ENCODE measurements at places on chromosomes 1 and 21.

DNA sequence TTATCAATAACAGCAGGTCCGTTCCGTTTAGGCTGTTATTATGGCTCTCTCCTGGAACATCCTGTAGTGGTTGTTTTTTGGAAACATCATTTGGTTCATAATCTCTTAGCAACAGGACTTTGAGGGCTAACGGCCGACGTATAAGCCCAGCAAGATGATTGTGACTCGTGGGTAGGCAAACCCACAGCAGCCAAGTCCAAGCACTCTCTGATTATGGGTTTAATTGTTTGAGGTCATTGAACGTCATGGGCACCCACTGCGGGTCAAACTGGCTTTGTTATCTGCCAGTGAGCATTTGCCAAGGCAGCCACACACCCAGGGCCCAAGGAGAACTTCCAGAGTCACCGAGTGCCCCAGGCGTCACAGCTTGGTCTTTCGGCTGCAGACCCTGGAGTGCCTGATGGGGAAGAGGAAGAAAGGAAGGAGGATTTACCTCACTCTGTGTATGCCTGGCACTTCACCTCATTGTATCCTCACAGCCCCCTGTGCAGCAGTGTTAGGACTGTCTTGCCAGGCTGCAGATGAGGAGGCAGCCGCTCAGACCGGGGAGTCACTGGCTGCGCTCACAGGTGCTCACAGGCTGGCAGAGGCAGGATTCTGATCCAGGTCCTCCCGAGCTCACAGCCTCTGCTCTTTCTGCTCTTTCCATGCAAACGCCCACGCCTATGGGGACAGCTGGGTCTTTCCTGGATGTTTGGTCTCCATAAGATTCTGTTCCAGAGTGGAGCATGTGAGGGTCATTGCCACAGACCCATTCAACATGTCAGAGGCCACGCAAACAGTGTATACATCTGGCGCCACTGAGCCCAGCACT lies 30.8 kb upstream of the EPS8L3 start:
- DNase-seq: no peak

DNA sequence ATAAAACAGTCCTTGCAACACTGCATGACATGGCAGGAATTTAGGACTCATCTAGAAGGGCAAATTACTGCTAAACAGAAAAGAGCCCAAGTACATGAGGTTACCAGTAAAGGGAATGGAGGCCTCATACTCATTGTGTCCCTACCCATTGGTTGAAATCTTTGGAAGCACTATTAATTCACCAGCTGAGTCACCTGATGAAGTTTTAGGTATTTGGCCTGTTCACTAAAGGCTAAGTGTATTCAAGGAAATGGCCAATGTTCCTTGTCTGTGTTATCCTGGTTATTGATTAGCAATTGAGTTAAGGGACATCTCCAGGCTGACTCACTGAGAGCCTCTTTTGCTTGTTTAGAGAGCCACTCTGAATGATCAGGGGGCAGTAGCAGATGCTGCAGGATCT lies 188.4 kb downstream of the ZZZ3 start:
- DNase-seq: no peak

DNA sequence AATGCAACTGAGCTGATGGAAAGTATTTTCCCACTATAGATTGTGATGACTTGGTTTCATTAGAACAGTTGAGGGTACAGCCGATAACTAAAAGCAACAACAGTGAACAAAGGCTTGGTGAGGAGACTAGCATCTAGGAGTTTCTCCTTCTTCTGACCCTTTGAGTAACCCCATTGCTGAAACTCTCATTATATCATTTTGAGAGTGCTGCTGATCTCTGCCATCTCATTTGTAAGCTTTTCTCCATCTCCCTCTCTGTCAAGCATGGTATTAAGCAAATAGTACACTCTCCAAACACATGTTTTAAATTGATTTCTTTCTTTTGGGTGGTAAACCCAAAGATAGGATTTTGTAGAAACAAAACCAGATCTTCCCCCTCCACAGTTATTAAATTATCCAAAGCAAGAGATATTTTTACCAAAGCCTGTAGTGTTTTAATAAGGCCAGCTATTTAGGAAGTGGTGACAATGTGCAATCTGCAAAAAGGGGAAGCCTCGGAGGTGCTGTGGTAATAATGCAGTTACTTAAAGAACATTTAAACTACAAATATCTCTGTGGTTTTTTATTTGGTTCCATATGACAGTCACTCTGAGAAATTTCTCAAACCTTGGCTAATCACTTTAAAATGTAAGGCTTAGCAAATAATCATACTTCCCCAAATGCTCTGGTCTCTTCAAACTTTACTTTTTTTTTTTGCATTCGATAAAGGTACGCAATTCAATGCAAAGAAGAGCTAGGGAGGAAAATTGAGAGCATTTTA lies 287.5 kb downstream of the HLX start:
- DNase-seq: no peak

- DNase-seq: peak; percentile 30
These were observed 36.7 kb downstream of the EGLN1 start for GRCh38 chr1:231385416-231385748.

- peak; percentile 80 for DNase-seq
These were observed 40.2 kb downstream of the FASLG start for GRCh38 chr1:172699111-172699510.

DNA sequence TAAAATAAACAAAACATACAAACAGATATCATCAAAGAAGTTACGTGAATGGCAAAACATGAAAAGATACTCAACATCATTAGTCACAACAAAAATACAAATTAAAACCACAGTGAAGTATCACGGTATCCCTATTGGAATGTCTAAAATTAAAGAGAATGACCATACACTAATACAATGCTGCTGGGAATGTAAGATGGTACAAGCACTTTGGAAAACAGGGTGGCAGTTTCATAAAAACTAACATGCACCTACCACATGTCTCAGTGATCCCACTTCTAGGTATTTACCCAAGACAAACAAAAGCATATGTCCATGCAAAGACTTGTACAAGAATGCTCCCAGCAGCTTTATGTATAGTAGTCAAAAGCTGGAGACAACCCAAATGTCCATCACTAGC lies 69.1 kb downstream of the HSF2BP start:
- no peak for DNase-seq

DNA sequence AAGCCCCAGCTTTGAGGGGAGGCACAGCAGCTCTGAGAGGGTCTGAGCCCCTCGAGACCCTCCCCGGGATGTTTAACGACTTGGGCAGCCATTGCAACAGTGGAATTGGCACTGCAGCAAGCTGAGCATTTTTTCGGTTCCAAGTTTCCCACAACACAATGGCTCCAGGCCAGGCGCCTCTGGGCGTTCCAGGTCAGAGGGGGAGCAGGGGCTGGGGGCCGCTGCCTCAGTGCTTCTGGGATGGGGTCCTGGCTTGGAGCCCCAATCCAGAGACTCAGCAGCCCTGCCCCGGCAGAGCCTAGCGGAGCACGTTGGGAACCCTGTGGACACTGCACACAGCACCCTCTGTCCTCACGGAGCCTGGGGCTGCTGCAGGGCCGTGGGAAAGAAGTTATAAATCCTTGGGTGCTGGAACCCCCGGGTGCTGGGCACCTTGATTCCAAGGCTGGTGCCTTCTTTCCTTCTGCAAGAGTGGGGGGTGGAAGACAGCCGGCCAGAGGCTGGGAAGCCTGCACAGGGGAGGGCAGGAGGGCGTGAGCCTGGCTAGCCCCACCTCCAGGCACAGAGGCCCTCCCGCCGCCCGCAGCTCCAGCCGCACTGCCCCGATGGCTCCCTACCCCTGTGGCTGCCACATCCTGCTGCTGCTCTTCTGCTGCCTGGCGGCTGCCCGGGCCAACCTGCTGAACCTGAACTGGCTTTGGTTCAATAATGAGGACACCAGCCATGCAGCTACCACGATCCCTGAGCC lies 50.1 kb downstream of the COL18A1 start:
- peak; percentile 69 for DNase-seq

DNA sequence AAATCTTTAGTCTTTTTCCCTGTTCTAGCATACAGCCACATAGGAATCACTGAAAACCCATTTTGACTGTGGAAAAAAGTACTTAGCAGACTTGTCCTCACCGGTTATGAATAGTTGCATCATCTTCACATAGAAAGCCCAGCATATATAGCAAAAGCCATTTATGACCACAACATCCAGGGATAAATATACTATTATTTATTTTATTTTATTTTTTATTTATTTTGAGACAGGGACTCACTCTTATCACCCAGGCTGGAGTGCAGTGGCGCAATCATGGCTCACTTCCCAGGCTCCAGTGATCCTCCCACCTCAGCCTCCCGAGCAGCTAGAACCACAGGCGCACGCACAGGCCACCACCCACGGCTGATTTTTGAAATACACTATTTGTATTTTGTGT lies 175.3 kb downstream of the GALNT2 start:
- peak; percentile 38 for DNase-seq

GRCh38 chr1:53273526-53273925 lies 35.2 kb upstream of the MAGOH start:
- DNase-seq: no peak

GRCh38 chr1:180920702-180921101 lies 8.0 kb downstream of the KIAA1614 start:
- DNase-seq: no peak

DNA sequence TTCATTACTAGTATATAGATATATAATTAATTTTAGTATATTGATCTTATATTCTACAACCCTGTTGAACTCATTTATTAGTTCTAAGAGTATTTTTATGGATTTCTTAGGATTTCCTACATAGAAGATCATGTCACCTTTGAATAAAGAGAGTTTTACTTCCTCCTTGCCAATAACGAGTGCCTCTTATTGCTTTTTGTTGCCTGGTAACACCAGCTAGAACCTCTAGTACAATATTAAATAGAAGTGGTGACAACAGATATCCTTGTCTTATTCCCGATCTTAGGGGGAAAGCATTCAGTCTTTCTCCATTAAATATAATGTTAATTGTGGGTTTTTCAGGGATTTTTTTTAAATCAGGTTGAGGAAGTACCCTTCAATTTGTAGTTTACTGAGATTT lies 40.8 kb downstream of the WNT2B start:
- DNase-seq: no peak

- DNase-seq: no peak
These were observed 38.1 kb upstream of the NBL1 start for GRCh38 chr1:19605967-19606366.

DNA sequence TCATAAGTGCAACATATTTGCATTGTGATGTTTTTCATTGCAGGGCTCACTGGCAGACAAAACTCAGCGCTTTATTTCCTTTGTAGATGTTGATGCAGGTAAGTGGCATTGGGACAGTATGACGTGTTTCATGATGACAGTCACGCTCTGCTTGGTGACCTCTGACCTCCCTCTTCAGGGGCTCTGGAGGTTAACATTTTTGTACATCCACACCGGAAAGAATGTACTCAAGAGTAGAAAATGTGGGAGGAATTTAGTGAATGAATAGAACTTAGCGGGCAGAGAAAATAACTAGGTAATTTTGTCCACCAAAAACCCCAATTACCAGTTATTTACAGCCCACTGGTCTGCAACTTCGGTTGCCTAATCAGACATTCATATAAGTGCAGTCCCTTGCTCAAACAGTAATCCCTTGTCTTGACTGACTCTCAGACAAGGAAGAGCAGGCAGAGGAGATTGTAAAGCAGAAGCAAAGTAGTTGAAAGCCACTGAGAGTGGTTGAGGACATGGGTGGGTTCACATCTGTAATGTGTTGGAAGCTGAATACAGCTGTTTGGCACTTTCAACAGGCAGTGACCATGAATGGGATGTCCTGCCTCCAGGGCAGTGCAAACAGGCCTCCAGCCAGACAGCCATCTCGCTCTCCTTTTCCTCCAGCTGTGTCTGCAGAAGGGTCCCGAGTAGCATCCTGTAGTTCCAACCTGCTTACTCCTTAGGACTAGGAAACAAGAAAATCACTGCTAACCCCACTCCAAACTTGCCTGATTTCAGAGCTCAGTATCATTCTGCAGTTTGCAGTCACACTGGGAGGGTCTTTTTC lies 188.9 kb downstream of the NRIP1 start:
- no peak for DNase-seq

DNA sequence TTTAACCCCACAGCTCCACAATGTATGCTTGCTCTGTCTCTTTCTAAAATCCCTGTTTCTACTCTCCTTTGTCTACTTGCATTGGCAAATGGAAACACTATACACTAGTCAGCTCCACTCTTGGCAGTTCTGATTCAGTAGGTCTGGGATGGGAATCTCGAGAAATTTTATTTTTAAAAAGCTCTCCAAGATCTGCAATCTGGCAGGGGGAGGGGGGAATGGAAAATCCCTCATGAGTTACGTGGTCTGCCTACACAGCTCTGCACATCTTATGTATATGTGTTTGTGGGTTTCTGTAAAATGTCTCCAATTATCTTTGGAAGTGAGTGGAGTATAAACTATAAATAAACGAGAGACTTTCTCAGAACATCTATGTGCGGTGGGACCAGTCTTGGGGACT lies 9.9 kb upstream of the GALNT2 start:
- no peak for DNase-seq

- DNase-seq: no peak
These were observed 2.5 kb downstream of the KIF21B start for GRCh38 chr1:201020721-201021629.

GRCh38 chr21:35050348-35051286 lies 1.5 kb upstream of the RUNX1 start:
- peak; percentile 52 for DNase-seq

DNA sequence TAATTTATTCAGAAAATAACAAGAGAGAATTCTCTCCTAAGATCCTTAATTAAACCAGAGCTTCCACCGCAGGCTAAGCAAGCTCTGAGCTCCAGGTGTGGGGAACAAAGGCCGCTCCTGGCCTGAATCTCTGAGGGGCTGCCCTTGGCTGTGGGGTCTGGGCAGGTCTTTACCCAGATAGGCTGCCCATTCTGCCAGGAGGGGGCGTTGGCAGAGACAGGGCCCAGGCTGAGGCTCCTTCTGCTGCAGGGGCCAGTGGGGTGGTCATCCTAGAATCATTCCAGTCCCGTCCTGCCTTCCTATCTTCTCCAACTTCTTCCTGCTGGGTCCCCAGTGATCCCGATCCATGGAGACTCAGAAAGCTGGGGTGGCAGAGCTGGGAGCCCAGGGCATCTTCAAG lies 82.9 kb upstream of the POU3F1 start:
- DNase-seq: no peak

GRCh38 chr21:42685036-42685435 lies 31.6 kb downstream of the PDE9A start:
- no peak for DNase-seq

- DNase-seq: no peak
These were observed 6.4 kb upstream of the EPHA2 start for GRCh38 chr1:16162163-16162822.

DNA sequence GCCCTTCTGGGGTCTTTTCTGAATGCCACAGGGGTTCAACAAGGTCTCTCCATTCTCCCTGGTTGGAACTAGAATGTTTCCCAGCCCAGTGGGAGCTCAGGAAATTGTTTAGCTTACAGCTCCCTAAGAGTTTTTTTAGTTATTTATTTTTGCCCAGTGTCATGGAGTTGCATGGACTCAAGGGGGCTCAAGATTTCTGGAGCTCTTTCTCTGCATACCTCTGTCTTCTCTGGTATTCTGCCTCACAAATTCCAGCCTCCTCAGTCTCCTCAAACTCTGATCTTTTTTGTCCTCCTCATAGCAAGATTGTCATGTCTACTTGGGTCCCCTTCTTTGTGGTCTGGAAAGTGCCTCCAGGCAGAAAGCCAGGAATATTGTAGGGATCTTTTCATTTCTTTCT lies 15.9 kb upstream of the PPP2R5A start:
- DNase-seq: no peak

Data from NCI-H226 (cell line).